ENCODE measurements at places on chromosomes 12 and 14. TPM values are rescaled to one million over a fixed set of nuclear protein-coding genes. Genes with fewer than 3 reads are reported as not detected.
A peak's percentile ranks its signal among the peaks of the same experiment; 100 is the strongest.

DNA sequence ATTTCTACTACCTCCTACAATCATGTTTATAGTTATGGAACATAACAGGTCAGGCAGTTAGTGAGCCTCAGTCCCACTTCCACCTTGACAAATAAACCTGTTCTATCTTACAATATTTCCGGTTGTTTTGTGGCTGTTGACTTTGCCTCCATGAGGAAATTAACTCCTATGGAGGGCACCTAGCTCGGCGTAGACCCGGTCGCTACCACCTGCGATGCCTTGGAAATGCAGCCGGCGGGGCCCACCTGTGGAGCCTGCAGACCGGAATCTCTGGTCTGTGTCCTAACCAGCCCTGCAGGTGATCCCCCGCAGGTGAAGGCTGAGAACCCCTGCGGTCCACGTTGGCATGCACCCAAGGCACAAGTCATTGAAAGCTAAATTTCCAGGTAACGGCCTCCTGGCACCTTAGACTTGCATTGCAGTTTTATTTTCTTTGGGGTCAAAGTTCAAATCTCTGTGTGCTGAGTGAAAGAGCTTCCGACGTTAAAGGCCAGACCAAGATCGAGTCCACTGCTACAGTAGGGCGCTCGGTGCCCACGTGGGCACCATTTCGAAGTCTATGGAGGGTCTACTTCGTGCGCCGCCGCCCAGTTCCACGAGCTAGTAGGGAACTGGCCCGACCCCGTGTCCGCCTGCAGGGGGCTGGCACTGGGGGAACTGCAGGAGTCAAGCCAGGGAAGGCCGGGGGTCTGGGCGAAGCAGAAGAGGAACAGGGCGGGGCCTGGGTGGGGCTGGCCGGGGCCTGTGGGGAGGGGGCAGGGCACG is 782 bp upstream of the PIWIL1 start:
- H3K36me3 ChIP-seq = no peaks in the 10 kb centered on the region
- no peak overlapping the region for H3K4me3 ChIP-seq
- H3K27ac ChIP-seq = no peak overlapping the region

GRCh38 chr14:104102282-104102914 is 16.9 kb downstream of the ASPG start:
- no peak for DNase-seq
- no peaks in the 10 kb centered on the region for H3K27me3 ChIP-seq
- no peak overlapping the region for H3K27ac ChIP-seq
- H3K4me1 ChIP-seq = no peaks in the 10 kb centered on the region

DNA sequence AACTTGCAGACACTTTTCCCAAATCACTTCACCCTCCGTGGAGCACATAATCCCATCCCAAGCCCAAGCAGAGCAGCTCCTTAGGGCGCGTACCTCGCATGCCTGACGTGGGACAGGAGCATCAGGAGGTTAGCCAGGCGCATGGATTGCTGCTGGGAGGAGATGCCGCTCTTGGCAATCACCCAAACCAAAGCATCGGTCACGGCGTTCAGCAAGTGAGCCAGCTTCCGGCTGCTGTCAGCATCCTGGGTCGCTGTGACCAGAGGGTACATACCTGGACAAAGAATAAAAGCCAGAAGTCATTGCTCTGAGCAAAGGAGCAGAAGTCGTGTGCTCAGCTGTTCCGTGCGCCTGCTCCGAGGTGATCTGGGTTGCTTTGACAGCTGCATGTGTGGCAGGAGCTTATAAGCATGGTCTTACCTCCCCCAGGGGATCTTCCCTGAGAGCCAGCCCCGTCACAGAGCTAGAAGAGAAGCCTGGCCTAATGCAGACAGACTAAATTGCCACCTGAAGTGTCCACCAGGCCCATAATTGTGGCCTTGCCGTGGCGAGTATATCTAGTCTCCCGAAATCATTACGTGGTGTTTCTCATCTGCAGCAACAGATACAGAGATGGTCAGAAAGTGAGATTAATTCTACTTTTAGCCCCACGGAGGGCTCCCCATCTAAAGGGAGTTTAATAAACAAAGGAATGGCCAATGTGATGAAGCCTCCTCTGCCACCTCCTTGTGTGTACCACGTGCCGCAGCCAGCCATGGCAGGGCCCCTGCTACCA is 59.1 kb downstream of the ESR2 start:
- H3K36me3 ChIP-seq = no peaks in the 10 kb centered on the region
- H3K27ac ChIP-seq = no peak overlapping the region
- DNase-seq = peak; percentile 58
- peaks cover 5% of the 10 kb centered on the region for H3K4me1 ChIP-seq

DNA sequence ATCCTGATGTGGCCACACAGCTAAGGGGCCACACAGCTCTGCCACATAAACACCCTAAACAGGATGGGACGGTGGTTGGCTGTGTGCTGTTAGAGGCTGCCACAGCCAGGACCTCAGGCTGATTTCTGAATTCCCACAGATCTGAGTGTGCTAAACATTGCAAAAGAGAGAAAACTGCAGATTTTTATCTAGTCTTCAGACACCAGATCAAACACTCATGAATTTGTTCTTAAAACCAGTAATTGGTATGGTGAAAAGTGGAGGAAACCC is 190.7 kb downstream of the MON2 start:
- H3K27me3 ChIP-seq = no peaks in the 10 kb centered on the region
- no peak for DNase-seq
- H3K27ac ChIP-seq = no peak overlapping the region
- H3K4me1 ChIP-seq = no peaks in the 10 kb centered on the region
- no peak overlapping the region for H3K4me3 ChIP-seq
- H3K36me3 ChIP-seq = no peaks in the 10 kb centered on the region

Gene POU6F1
- total RNA-seq = 48.8 TPM
